ENCODE measurements at places on chromosomes 11 and 22.

GRCh38 chr11:77170107-77170506, 42.1 kb downstream of the MYO7A start:
- no peak for DNase-seq

- peak; percentile 44 for DNase-seq
Observed at GRCh38 chr22:46813816-46814597, 51.6 kb downstream of the TBC1D22A start.

DNA sequence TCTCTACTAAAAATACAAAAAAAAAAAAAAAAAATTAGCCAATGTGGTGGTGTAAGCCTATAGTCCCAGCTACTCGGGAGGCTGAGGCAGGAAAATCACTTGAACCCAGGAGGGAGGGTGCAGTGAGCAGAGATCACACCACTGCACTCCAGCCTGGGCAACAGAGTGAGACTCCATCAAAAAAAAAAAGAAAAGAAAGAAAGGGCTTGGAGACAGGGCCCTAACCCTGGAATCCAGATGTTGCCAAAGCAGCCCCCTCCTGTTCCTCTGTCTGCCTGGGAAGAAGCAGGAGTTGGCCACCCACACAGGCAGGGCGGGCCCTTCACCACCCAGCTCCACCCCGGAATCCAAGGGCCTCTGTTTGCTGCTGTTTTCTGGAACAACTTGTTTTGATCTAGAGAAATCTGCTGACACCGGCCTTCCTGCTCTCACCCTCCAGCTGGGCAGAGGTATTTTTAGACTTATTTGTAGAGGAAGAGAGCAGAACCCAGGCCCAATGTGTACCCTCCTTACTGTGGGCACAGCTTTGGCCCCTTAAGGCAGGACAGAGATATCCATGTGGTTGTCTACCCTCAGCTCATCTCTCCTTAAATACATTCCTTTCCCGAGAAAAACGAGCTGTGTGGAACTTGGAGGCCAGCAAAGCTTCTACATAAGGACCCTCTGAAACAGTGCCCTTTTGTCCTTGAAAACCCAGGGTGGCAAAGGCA, 2.7 kb upstream of the NEAT1 start:
- DNase-seq = peak; percentile 93

GRCh38 chr11:38476808-38477575, 1879.0 kb upstream of the RAG2 start:
- DNase-seq = no peak

- no peak for DNase-seq
Observed at GRCh38 chr11:12542186-12542935, 131.9 kb upstream of the TEAD1 start.

DNA sequence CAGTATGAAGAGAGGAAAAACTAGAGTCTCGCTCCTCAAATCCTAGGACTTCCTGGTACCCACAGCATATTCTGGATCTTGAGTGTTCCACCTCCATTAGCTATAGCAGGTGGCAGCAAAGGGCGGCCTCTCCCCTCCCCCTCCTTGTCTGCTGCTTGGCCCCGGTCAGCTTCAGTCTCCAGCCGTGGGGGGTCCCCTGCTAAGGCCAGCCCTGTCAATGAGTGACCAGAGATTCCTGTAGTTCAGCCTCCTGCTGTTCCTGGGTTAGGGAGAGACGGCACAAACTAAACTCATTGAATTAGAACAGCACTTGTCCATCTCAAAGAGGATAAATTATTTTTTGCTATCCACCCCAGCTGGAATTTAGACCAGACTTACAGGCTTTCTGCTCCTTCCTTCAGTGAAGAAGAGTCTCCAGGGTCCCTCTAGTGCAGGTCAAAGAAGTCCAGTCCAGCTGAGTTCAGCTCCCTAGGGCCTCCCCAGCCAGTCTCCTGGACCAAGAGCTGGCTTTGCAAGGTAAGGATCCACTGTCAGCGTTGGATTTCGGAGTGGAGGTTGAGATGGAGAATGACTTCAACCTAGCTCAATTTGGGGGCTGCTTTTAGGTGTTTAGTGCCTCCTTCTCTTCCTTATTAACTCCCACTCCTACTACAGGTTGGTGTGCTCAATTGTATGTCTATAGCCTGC, 1.1 kb upstream of the PHLDB1 start:
- no peak for DNase-seq

DNA sequence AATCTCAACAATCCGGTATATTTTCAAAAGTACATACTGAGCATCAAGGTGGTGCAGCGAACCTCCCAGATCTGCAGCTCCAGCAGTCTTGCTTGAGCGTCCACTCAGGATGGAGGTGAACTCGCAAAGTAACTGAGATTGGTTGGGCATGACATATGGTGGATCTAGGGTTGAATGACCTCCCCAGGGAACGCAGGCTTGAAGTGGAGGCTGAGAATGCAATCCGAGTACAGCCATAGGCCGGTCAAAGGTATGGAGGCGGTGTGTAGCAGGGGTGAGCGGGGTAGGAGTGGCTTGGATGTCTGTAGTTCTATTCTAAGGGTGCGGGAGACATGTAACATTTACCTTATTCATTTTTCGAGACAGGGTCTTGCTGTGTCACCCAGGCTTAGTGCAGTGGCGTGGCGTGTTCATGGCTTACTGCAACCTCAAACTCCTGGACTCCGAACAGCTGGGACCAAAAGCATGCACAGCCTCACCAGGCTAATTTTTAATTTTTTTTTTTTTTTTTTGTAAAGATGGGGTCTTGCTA, 631 bp upstream of the C22orf39 start:
- DNase-seq = peak; percentile 30

- peak; percentile 11 for DNase-seq
Observed at GRCh38 chr11:73907191-73907590, 30.4 kb downstream of the PAAF1 start.

- peak; percentile 67 for DNase-seq
Observed at GRCh38 chr11:81987829-81988472, 745.7 kb downstream of the FAM181B start.

DNA sequence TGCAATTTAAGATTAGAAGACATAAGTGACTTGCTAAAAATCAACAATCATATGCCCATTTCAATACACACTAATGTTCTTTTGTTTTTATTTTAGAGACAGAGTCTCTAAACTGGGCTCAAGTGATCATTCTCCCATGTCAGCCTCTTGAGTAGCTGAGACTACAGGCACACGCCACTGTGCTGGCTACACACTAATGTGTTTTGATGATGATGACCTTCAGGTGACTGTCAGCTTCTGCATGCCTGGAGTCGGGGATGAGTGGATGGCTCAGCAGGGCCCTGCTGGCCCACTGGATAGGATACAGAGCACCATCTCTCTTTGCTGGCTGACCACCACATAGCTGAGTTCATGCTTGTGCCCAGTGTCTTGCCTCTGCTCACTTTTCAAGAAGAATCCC, 27.0 kb upstream of the POU2AF1 start:
- no peak for DNase-seq

GRCh38 chr11:45800261-45800660, 4.7 kb upstream of the SLC35C1 start:
- no peak for DNase-seq

DNA sequence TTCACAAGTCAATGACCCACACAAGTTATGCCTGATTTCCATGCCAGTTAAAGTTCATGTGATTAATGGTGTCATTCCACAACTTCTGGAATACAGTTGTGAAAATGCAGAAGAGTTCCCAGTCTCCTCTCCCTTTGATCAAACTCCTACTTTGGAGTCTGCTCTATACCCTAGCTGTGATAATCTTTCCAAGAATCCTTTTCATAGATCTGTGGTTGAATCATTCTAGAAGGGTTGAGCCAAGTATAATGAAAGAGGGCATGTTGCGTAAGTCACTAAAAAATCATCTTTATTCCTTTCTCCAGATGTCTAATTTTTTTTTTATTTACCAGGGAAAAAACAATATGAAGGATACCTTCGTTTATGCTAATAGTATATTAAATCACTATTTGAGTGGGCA, 89.7 kb upstream of the CARD18 start:
- DNase-seq = no peak

GRCh38 chr11:83694191-83694910, 408.2 kb upstream of the CCDC90B start:
- DNase-seq = no peak

DNA sequence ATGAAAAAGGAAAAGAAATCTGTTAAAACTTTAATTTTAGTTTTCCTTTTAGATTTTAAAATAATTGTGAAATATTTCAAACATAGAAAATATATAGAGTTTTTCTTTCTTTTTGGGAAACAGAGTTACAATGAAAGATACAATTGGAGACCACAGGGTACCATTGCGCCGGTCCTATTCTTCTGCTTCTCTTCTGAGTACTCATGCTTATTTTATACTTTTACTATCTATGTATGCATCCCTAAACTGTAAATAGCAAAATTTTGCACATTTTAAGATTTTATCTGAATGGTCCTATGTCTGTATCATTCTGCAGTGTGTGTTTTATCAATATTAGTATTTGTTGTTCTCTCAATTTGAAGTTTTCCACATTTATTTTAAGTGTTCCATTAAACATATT, 65.0 kb downstream of the EHF start:
- DNase-seq = no peak

DNA sequence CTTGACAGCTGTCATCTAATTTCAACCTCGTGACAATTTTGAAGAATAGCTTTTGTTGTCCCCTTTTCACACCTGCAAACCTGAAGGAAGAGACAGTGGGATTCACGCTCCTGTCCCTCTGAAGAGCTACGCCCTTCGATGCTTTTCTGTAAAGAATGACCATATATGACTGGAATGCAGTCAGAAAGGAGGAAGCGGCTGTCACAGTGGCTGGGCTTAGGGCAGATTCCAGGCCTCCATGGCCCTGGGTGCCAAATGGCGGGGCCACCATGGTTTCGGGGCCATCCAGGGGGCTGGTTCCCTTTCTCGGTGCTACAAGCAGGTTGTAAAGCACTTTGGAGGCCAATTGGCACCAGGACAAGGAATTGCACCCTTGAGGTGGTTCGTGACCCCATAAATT, 22.2 kb upstream of the FGF19 start:
- DNase-seq = no peak

- DNase-seq = no peak
Observed at GRCh38 chr22:50434849-50435248, 40.0 kb downstream of the SBF1 start.

GRCh38 chr22:26889802-26890201, 232.4 kb downstream of the MIAT start:
- no peak for DNase-seq

GRCh38 chr11:109644152-109644551, 222.2 kb downstream of the C11orf87 start:
- peak; percentile 14 for DNase-seq

DNA sequence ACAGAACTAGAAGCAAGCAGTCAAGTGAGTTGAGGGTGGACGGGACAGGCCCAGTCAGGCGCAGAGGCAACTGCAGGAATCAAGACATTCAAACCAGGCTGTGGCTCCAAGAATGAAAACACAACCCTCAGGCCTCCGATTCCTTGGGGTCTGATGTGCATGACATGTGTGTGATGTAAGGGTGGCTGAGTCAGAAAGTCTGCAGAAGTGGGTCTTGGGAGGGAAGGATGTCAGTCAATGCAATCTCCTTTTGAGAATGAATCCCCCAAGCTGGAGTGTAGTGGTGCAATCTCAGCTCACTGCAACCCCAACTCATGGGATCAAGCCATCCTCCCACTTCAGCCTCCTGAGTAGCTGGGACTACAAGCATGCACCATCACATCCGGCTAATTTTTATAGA, 15.9 kb upstream of the PDE2A start:
- DNase-seq = no peak

GRCh38 chr22:22999523-22999922, 70.8 kb upstream of the GNAZ start:
- DNase-seq = no peak

DNA sequence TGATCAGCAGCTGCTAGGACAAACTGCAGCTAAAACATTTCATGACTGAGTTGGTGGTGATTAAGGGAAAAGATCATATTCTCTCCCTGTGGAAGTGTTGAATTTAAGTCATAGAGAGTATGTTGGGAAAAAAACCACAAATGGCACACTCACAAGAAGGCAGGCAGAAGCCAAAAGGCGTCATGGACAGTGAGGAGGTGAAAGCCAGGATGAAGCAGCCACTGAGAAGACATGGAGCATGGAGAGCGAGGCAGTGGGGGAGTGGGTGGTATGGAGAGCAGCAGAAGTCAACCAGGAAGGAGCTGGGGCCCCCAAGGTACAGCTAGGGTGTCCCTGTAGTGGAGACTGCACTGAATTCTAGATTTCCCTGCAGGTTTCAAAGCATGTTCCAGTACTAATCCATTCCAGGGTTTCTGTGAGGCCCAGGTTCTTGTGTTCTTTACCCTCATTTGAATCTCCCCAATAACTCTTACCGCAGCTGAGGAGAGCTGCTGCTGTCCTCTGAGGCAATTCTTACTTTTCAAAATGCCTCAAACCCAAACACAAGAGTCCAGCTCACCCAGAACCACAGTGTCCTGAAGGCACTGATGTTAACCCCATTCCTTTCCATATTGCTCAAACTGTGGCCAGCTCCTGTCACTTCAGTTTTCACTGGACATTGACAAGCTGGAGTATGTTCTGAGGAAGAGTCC, 191.8 kb upstream of the E2F8 start:
- no peak for DNase-seq

- no peak for DNase-seq
Observed at GRCh38 chr11:123168955-123169484, 26.0 kb downstream of the CLMP start.

DNA sequence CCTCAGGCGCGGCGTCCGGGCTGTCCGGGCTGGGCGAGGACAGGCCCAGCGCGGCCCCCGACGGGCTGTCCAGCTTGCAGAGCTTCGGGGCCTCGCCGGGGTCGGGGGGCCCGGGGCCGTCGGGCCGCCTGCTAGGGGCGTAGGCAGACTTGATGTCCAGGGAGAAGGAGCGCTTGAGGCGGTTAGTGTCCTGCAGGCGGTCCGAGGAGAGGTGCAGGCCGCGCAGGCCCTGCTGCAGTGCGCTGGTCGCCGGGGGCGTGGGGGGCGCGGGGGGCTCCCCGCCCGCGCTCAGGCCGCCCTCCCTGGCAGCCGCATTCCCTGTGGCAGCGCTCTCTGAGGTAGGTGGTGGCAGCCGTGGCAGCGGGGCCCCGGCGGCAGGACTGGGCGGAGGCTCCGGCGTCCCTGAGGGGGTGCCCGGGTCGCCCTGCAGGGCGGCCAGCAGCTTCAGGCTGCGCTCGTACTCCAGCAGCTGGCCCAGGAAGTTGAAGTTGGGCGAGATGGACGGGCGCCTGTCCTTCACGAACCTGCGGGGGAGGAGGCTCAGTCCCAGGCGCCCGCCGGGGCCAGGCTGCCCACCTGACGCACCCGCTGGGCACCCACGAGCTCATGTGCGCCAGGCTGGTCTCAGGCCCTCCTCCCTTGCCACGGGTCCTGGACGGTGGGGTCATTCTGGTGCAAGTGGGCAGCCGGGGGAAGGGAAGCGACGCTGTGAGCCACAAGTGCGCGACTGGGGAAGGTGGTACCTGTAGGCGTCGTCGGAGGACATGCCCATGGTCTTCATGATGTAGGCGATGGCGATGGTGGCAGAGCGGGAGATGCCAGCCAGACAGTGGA, 14.8 kb downstream of the DUSP8 start:
- no peak for DNase-seq

- DNase-seq = no peak
Observed at GRCh38 chr11:26228778-26229177, 103.2 kb upstream of the ANO3 start.

- no peak for DNase-seq
Observed at GRCh38 chr11:18754308-18754707, 28.3 kb upstream of the IGSF22 start.

Measured in mucosa of gallbladder (tissue), 1 donor.